CD4-positive, alpha-beta T cell treated with Interleukin-2 at 100 ng/mL for 4 hours (primary cell): ENCODE measurements at places on chromosomes 3 and 15.

DNA sequence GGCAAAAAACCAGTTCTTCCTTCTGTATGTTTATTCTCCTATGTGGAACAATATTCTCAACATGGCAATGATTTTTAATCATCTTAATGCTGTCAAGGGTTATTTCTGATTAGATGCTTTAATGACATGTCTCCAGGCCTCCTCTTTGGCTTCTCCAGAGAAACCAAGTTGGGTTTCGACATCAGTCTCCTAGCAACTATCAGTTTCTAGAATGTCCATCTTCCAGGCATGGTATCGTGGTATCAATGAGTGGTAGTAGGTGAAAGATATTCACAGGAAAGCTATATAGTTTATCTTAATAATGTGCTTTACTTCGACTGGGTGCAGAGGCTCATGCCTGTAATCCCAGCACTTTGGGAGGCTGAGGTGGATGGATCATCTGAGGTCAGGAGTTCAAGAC lies 128.5 kb downstream of the C3orf70 start:
- no peak for DNase-seq

DNA sequence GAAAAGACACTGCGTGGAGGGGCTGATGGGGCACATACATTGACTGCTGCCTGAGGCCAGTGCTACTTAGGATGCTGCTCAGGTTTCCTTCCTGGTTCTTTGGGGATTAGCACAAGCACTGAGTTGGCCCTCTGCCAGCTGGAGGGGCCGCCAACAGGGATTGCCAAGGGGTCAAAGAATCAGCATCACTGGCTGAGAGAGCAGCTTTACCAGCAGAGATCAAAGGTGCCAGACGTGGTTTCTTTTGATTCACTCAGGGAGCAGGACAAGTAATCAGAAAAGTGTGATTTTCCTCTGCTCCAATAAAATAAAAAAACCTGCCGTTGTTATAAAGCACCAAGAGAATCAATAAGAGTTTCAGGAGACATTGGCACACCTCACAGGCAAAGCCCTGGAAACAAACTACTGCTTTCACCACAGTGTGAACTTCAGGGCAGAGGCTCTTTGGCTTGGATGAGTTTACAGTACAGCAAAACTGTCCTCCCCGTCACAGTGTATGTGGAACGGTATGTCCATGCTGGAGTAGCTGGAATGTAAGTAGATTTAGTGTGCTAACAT lies 45.8 kb upstream of the FSIP1 start:
- DNase-seq = no peak

GRCh38 chr3:103025880-103026279 lies 591.1 kb downstream of the ZPLD1 start:
- DNase-seq = no peak

GRCh38 chr3:81419228-81419627 lies 342.2 kb downstream of the GBE1 start:
- no peak for DNase-seq

- DNase-seq = no peak
These were observed 8.3 kb downstream of the AKAP13 start for GRCh38 chr15:85388566-85389305.

- no peak for DNase-seq
These were observed 1.5 kb downstream of the ST8SIA2 start for GRCh38 chr15:92395098-92395635.

DNA sequence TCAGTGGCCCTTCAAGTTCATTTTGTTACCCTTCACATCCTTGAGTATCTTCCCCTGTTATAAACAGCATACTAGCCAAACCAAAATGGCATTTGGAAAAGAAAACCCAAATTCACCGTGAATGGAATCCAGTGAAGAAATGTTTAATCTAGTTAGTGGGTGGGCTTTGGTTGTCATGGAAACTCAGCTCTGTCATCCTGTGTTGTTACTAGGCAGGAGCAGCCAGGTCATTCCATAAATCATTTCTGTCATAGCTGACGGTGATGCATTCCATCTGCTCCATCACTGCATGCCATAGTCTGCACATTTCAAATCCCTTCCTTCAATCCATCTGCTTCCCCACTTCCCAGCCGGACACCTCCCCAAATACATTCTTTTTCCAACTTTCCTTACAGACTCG lies 140.4 kb upstream of the CGNL1 start:
- no peak for DNase-seq

DNA sequence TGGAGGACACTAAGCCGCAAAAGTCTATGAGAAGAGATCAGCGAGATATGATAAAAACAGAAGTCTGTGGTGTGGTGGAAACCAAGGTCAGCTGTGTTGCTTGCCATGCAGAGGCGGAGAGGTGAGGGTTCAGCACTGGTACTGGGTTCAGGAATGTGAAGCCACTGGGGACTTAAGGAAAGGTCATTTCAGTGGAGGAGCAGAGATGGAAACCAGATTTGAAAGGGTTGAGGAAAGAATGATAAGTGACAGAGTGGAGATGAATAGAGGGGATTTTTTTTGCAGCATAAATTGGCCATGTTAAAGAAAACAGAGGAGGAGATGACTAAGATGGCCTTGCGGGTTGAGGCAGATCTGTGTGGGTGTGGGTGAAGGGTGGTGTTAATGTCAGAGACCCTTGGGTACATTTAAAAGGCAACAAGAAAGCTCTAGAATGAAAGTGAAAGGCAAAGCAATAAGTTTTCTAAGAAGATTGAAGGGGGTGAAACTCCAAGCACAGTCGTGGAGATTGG lies 265.5 kb downstream of the ADAMTSL3 start:
- no peak for DNase-seq

- DNase-seq = no peak
These were observed 65.4 kb downstream of the BDH1 start for GRCh38 chr3:197490098-197491058.

DNA sequence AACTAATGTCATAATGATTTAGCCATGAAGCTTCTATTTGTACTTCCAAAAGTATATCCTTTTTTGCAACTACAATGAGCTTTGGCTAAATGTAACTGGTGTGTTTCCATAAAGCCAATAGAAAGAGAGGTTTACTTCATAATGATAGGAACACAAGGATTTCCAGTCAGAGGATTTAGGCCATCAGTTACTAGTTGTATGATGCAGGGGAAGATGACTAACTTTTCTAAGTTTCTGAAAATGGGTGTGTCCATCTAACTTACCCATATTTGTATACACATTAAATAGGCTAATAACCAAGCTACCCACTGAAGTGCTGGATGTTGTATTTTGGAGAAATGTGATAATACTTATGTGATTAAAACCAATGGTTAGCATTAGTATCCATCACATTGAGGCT lies 55.7 kb downstream of the SLC4A7 start:
- no peak for DNase-seq

DNA sequence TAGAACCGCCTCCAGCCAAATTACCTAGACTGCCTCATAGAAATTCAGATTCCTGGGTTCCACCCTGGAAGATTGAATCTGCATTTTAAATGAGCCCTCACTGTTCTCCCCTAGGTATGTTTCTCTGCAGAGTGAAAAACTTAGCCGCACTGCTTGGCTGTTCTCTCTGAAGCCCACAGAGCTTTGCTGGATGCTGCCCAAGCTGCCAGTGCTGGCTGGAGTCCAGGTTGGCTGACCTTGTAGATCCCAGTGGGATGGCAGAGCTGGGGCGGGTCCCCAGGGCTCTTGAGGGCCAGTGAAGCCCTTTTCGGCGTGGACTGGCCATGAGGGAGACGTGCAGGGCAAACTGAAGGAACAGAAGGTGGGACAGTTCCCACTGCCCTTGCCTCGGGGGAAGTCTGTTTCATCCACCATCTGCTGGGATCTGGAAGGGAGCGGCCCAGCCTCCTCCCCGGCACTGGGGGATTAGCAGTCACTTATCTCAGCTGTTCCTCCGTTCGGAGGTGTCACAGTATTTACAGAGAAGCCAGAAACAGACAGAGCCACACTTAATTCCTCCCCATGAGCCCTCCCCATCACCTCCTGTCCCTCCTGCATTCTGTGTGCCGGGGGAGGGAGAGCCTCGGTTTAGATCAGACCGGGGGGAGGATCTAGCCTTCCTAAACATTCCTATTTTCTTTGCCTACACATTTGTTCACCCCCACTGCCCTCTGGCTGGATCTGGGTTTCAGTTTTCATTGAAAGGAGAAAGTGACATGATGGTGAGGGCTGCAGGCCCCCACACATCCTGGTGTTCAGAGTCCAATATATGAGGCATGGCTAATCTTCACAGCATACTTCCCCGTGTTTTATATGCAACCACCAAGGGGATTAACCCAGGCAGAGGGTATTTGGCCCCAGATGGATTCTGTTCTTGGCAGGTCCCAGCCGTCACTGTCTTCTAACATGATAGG lies 4.1 kb upstream of the ACTC1 start:
- no peak for DNase-seq

DNA sequence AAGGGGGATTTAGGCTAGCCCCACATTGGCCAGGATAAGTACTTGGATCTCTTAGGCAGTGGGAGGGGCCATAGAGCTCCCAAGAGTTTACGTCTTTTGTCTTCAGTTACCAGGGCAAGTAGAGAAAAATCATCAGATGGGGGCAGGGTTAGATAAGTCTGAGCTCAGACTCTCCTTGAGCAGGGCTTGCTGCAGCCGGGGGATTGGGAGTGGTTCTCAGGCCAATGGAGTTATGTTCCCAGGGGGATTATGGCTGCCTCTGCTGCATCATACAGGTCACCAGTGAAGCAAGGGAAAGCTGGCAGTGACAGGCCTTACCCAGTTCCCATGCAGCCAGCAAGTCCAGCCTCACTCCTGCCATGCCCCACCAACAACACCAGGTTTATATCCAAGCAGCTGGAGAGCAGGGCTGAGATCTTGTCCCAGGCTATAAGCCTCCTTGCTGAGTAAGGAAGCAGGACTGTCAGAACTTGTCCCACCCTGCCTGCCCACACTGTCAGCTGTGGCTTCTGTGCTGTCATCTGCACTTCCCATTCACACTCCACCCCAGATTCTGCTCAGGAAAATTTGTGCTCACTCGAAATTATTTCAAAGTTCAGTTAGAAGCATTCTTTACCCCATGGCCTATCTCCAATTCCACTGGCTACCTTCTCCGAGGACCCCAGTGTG lies 215.3 kb downstream of the FAM43A start:
- no peak for DNase-seq

- peak; percentile 54 for DNase-seq
These were observed 19.3 kb upstream of the GPX1 start for GRCh38 chr3:49377483-49377882.

DNA sequence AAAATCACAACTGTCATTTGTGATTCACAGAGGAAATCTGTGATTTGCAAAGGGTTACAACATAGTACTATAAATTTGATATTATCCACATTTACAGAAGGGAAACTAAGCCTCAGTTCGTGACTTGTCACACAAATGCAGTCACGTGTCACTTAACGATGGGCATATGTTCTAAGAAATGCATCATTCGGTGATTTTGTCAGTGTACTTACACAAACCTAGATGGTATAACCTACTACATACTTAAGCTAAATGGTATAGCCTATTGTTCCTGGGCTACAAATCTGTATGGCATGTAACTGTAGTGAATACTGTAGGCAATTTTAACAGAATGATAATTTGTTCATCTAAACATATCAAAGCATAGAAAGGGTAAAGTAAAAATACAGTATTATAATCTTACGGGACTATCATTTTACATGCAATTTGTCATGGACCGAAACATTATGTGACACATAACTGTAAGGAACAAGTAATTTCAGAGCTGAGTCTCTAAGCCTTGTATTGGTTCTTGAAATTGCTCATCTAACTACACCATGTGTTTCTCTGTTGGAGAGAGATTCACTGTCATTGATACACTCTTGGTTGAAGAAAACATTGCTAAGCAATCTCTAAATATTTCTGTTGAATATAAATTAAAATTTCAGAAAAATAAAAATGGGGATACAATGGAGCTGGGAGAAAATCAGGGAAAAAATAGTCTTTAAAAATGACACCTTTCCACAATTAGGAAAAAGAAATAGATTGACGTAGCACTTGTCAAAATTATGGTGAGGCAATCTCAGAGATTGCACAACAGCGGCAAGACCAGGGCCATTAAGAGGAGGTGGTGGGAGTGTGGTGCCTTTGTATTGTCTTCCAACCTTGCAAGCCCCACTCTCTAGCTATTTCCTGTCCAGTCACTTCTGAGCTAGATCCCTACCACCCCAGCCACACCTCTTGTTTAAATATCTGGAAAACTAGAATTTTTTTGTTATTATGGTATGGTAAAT lies 645.8 kb upstream of the TBL1XR1 start:
- no peak for DNase-seq

GRCh38 chr15:25652704-25653103 lies 210.4 kb downstream of the ATP10A start:
- DNase-seq = no peak

DNA sequence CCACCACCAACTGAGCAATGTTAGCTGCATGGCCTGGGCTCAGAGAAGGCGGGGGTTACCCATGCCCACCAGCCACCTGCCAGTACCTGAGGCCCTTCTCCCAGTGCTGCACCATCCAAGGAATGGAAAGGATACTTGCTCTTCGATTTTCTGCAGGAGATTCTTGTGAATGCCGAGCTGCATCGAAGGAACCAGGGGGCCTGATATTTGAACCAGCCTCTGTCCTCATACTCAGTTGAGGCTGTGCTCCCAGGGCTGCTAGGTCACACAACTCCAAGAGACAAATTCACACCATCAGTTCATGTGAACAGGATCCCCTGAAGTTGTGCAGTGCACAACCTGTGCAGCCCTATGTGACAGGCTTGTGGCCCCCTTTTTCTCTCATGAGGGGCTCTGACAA lies 18.0 kb downstream of the PLA2G4F start:
- no peak for DNase-seq

- no peak for DNase-seq
These were observed 41.9 kb downstream of the CCDC12 start for GRCh38 chr3:46934498-46935167.

DNA sequence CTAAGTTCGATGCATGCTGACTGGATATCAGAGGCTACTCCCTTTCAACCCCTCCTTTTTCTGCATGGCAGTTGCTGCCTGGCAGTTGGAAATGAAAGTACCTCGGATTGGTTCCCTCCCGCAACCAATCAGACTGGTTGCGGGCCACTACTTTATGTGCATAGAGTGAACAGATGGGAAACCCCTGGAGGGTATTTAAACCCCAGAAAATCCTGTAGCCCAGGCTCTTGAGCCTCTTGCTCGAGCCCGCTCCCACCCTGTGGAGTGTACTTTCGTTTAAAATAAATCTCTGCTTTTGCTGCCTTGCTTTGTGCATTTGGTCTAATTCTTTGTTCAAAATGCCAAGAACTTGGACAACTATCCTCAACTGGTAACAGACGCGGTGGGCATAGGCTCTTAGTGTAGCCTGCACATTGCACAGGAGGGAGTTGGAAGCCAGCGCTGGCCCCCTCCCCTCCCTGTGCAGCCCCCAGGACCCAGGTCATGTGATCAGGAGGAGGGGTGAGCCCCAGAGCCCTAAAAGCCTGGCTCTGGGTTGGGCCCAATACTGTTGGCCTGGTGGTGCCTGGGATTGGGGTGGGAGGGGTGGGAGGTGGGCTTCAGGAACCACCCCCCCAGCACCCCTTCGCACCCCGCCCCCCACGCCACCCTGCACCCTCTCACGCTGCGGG lies 26.8 kb downstream of the RHCG start:
- no peak for DNase-seq

GRCh38 chr15:35123743-35124142 lies 38.6 kb upstream of the NANOGP8 start:
- DNase-seq = no peak
